ENCODE measurements at places on chromosomes 12 and 14.

DNA sequence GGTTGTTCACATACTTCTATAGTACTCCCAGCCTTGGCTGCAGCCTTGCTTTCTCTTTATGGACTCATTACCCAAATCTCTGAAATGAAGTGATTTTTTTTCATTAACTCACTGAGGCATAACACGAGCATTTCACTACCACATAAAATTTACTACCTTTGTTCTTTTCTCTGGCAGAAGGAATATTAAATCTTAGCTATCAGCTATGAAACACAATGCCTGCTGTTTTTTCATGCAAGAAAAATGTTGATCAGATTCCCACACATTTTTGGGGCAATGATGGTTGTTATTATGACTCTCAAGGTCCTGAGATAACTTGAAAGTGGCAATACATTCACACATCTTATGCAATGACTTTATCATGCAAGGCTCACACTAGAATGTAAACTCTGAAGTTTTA is 225.3 kb upstream of the ATP2B1 start:
- DNase-seq = no peak
- no peaks in the 10 kb centered on the region for H3K27me3 ChIP-seq
- H3K27ac ChIP-seq = no peak overlapping the region
- no peak overlapping the region for H3K4me3 ChIP-seq
- H3K36me3 ChIP-seq = no peaks in the 10 kb centered on the region

DNA sequence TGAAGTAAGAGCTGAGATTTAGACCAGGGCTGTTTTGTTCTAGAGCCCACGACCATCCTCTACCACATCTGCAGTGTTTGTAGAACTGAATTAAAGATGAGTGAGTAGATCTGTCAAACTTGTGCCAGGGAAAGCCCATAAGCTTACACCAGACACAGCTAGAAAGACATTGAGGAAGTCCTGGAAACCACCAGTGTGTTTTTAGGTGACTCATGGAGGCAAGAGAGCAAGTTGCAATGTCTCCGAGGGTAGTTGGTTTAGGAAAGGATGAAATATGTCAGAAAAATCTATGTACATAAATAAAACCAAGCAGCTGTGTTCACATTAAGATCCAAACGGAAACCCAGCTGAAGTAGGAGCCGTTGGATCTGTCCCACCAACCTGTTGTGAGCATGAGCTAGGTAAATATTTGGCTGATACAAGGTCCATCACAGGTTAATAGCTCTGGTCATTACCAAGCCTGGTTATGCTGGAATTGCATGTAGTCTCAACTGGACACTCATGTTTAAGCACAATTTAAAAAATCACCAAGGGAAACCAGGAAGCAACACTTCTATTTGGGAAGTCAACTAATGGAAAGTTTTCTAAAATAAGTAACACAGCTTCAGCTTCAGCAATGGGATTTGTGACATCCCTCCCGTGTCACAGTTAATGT is 49.9 kb upstream of the PLEKHG3 start:
- peaks cover 48% of the 10 kb centered on the region for H3K27me3 ChIP-seq
- no peaks in the 10 kb centered on the region for H3K36me3 ChIP-seq
- H3K27ac ChIP-seq = no peak overlapping the region

DNA sequence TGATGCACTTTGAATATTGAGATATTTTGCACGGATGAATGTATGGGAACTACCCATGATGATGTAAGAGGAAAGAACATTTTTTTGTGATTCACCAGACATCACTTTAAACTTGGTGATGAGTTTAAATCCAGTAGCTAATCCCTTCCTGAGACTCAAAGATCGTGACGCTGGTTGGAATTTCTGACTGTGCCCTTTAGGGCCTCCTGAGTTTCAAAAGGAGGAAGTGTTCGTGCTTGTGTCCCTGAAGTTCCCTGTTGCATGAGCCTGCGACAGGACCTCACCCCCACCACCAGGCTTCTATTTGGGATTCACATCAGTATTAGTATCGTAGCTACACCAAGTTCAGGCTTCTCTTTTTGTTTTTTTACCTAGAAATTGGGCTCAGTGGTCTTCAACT is 18.6 kb upstream of the RIN3 start:
- no peak for DNase-seq
- no peak overlapping the region for H3K27ac ChIP-seq
- H3K36me3 ChIP-seq = no peaks in the 10 kb centered on the region
- H3K4me3 ChIP-seq = no peak overlapping the region
- no peaks in the 10 kb centered on the region for H3K4me1 ChIP-seq

- DNase-seq = no peak
- H3K27me3 ChIP-seq = peaks cover 21% of the 10 kb centered on the region
- no peak overlapping the region for H3K4me3 ChIP-seq
- H3K36me3 ChIP-seq = no peaks in the 10 kb centered on the region
- H3K27ac ChIP-seq = no peak overlapping the region
Measured at GRCh38 chr14:54170301-54170700, 213.7 kb upstream of the BMP4 start.

GRCh38 chr12:45336331-45336730 is 120.4 kb downstream of the ANO6 start:
- H3K27ac ChIP-seq = no peak overlapping the region
- H3K4me3 ChIP-seq = no peak overlapping the region
- no peaks in the 10 kb centered on the region for H3K27me3 ChIP-seq
- peaks cover 14% of the 10 kb centered on the region for H3K36me3 ChIP-seq
- no peaks in the 10 kb centered on the region for H3K4me1 ChIP-seq
- DNase-seq = no peak

All from activated naive CD4-positive, alpha-beta T cell treated with anti-CD3 and anti-CD28 coated beads, Interleukin-2, amount 10 ng/mL, durations not matched to agents 7 days and 5 days (primary cell).